SHP77 (cell line): ENCODE measurements at places on chromosomes 6 and 20.

DNA sequence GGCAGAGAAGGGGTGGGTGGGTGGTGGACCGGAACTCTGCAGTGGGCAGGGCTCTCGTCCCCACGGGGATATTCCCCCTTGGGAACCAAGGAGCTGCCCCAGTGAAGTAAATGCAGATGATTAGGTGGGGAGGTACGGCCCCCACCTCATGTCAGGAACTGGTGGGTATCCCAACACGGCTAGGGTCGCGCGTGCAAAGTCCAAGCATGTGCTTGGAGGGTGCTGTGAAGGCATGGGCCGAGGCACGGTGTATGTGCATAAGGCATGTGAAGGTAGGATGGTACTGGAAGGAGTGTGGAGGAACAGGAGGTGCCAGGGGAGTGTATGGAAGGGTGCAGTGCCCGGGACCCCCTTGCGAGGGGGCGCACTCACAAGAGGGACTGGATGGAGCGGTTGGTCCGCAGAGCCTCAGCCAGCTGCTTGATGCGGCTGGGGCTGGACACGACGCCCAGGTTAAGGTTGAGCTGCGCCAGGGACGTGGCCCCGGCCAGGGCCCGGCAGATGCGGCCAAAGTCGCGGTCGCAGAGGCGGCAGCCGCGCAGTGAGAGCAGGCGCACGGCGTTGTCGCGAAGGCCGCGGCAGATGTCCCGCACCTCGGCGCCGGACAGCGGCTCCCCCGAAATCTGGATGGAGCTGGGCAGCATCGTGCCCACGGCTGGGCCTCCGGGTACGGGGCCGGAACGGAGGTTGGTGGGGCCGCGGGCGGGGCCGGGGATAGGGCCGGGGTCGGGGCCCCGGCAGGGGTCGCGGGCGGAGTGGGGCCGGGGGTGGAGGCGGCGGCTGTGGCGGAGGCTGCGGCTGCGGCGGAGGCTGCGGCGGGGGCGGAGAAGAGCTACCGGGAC is 783 bp downstream of the LRRC73 start:
- DNase-seq = no peak

DNA sequence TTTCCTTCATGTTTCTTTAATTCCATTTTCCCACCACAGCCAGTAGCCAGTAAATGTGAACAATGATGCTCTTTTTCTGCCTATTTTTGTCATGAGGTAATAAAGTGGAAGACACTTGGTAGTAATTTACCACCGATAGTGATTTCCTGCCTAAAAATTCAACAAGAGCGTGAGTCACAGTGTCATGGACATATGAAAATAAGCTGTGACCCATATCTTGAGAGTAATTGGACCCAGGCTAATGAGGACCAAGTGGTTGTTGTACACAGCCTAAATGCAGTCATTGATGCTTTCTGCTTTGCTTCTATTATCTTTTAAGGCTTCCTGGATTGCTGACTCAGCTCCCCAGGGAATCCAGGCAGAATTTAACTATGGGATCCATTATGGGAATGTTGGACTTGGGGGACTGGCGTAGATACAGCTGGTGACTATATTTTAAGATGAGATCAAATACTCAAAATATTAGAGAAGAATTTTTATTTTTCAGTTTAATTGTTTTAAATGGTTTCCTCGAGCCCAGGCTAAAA is 265.9 kb upstream of the FERMT1 start:
- DNase-seq = no peak

DNA sequence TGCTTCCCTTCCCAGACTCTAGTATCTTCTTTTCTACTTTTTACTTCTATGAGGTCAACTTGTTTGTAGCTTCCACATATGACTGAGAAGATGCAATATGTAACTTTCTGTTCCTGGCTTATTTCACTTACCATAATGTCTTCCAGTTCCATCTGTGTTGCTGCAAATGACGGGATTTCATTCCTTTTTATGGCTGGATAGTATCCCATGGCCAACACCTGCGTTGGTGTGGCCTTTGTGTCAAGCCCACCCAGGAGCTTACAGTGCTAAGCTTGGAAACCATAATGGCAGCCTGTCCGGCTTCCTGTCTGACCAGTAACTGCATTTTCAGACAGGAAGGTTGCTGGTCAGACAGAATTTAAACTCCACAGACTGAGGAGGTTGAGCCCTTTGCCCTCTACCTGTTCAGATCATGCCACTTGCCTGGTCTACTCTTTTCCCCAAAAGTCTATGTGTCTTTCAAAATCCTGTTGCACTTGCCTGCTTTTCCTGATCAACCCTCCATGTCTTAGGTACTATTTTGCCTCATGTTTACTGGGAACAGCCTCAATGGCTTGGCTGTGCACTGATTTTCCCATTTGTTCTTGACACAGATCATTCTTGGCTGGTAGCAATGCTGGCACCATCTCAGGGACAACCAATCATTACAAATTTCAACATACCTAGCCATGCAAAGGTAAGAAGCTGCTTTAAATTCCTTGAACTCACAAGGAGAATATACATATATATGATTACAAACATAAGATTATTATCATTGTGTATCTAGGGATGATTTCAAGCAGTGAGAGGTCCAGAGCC is 114.3 kb upstream of the PLEKHG1 start:
- no peak for DNase-seq

DNA sequence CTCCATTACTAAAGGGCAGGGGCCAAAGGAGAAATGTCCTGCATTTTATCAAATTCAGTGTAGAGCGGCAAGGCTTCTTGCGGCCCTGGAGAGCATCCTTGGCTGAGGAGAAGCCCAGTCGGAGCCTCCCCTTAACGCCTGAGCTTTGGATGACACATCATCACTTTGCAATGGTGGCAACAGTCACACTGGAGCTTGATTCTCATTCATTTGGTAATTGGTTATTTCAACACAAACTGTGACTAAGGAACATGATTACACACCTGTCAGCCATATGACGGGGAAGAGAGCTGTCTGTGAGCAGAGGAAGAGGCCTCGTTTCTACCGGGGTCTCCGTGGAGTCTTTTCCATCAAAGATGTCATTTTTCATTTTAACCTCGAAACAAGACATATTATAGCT is 81.4 kb downstream of the SOBP start:
- no peak for DNase-seq

- DNase-seq = no peak
These were observed 89.4 kb downstream of the PLG start for GRCh38 chr6:160791459-160791858.

- no peak for DNase-seq
These were observed 64.3 kb downstream of the TTI1 start for GRCh38 chr20:37968841-37969401.

- DNase-seq = no peak
These were observed 74.7 kb downstream of the TTLL2 start for GRCh38 chr6:167399599-167399998.

DNA sequence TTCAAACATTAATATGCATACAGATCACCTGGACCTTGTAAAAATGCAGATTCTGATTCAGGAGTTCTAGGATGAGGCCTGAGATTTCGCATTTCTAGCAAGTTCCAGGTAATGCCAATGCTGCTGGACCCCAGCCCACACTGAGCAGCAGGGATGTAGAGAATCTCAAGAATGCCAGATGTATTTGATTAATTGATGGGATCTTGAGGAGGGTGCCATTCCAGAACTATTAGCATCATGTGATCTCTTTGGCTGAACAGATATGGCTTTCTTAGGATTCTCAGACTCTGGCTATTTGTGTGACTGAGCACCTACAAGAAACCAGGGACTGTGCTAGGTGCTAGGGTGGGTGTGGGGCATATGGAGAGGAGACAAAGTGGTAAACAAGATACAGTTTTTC is 16.5 kb upstream of the SNX3 start:
- no peak for DNase-seq

- no peak for DNase-seq
These were observed 3.6 kb downstream of the IPCEF1 start for GRCh38 chr6:154352898-154353585.

- no peak for DNase-seq
These were observed 172.1 kb upstream of the RUNX2 start for GRCh38 chr6:45156075-45156474.

DNA sequence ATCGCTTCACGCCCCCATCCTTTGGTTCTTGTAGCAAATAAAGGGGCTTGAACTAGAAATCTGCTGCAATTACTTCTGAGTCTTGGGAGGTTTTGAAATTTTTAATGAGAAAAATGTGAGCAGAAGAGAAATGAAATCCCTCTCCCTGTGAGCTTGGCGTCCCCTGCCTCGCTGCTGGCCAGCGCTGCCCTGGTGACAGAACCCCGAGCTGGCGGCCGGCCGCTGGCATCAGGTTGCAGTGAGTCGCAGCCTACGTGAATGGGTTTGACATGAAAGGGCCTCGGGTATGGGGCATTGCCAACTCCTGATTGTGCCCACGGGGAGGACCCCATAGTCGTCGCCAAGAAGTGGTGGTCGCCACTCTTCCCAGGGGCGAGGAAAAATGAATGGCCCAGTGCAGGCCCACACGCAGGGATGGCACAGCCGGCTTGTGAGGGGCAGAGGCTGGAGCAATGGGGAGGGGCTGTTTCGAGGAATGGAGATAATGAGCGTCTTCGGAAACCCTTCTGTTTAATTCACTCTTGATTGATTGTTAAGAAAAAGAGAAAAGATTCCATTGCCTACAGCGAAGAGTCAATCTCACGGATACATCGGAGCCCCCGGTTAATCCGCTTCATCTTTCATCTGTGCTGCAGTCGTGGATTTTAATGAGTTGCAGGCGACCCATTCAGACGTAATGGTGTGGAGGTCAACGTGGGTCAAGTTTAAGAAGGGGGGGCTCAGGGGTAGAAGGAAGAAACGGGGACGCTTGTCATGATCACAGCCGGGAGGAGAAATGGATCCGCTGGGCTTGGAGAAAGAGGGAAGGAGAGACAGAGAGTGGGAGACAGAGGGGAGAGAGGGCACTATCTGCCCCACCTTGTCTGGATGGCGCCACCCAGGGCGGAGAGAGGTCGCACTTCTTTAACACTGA is 380.1 kb downstream of the THBS2 start:
- no peak for DNase-seq

GRCh38 chr20:58986968-58987517 is 6.0 kb downstream of the NELFCD start:
- DNase-seq = peak; percentile 79

DNA sequence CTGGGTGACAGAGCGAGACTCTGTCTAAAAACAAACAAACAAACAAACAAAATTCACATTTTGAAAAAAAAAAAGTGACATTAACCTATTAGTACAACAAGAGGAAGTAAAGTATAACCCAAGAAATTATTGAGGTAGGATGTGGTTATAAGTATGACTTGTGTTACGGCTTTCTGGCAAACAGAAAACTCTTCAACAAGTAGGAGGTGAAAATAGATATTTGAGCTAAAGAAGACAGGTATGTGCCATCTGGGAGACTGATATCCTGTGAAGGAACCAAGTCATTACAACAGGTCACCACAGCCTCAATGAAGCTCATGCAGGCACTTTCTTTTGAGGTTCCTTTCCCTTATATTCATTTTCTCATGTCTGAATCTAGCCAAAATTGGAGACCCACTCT is 28.8 kb downstream of the TLDC2 start:
- no peak for DNase-seq

DNA sequence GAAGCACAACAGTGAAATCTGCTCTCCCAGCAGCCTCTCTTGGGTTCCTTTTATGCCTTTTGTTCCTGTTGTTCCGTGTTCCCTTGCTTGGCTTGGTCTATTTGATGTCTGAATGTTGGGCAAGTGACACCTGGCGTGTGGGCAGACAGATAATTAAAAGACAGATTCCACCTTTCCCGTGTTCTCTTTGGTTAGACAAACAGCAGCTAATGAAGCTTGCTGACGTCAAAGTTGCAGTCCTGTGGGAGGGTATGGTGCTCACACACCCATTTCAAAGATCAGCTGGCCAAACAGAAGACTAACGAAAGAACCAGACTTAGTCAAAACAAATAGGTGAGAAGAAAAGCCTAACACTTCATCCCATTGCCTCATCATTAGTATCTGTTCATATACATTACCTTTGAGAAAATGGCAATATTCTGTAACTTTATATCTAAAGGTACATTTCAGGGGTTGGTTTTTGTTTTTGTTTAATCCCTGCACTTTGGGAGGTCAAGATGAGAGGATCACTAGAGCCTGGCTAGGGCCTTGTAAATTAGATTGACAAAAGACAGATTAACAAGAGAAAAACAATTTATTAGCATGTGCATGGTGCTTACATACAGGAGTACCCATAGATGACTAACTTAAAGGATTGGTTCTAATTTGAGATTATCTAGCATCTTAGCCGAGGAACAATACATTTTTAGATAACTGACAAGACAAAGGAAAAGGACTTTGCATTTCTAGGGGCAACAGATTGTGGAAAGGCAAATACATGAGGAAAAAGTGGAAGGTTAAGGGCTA is 48.9 kb upstream of the TNFRSF21 start:
- DNase-seq = peak; percentile 98

DNA sequence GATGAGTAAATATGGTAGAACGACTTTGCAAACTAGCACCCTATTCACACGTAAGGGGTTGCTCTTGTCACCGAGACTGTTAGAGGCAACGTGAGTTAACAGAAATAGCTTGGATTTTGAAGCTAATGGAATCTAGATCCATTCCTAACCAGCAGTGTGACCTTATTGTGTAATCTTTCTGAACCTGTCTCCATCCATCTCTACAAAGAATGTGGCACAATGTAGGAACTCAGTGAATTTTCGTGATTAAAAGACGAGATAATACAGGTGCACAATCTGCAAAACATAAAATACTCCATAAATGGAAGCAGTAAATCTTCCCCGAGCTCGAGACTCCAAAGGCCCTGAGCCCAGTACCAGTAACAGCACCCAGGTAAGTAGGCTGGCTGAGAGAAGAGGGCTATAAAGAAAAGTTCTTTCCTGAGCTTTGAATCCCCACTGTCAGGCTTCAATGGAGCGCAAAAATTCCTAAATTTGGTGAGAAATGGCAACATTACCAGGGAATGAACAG is 801 bp upstream of the KIFC1 start:
- no peak for DNase-seq

DNA sequence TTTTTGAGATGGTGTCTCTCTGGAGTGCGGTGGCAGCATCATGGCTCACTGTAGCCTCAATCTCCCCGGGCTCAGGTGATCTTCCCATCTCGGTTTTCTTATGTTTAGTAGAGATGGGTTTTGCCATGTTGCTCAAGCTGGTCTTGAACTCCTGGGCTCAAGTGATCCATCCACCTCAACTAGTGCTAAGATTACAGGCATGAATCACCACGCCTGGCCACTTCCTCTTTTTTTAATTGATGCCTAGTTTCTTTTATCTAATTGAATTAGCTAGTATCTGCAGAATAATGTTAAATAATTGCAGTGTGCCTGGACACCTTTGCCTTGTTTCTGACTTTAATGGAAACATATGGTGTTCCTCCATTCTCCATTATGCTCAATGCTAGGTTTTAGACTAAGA is 38.4 kb upstream of the SLC22A16 start:
- DNase-seq = no peak

GRCh38 chr6:101486726-101487125 is 93.2 kb downstream of the GRIK2 start:
- no peak for DNase-seq

GRCh38 chr6:123263981-123264380 is 267.9 kb downstream of the CLVS2 start:
- no peak for DNase-seq

DNA sequence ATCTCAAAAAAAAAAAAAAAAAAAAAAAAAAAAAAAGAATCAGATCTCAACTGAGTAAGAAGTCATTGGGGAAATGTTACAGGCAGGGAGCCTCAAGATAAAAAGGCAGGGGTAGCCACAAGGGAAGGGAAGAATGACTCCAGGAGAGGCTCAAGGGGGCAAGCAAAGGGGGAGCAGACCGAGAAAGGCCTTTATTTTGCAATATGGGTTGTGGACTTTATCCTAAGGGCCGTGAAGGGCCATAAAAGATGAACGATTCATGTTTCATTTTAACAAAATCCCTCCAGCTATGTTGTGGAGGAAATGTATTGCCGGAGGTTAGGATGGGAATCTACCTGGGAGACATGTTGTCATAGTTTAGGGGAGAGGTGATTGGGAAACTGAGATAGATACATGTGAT is 25.8 kb upstream of the SEC63 start:
- no peak for DNase-seq

- peak; percentile 48 for DNase-seq
These were observed 36.4 kb upstream of the SLC17A4 start for GRCh38 chr6:25717866-25718740.
